ENCODE measurements at places on chromosomes 6 and 20.

DNA sequence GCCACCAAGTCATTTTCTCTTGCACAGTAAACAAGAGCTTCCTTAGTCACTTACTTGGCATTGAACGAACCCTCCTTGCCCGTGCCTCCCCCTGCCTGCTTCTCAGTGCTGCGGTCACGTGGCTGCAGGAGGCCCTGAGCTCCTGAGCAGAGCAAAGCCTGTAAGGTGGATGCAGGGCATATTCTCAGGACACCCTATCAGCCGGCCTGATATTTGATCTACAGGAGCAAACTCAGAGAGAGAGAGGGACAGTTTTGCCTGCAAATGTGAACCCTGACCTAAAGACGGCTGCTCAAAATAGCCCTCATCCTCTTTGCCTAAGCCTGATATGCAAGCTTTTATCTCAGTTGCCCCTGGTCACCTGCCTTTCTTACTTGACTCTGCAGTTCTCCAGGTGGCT lies 93.0 kb upstream of the POPDC3 start:
- no peak for DNase-seq

DNA sequence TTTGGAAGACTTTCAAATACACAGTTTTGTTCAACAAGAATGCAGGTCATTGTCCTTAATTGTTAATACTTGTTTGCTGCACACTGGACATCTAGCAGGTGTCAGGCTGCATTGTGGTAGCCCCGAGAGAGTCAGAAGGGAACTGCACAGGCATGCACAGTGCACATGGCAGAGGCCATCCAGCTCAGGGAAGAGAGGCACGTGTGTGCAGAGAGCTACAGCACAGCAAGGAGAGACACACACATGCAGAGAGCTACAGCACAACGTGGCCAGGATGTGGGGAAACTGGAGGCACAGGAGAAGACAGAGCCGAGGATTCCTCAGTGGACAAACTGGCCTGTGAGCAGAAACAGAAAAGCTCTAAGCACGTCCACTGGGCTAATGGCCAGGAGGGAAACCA lies 272.0 kb downstream of the SMOC2 start:
- DNase-seq: no peak

DNA sequence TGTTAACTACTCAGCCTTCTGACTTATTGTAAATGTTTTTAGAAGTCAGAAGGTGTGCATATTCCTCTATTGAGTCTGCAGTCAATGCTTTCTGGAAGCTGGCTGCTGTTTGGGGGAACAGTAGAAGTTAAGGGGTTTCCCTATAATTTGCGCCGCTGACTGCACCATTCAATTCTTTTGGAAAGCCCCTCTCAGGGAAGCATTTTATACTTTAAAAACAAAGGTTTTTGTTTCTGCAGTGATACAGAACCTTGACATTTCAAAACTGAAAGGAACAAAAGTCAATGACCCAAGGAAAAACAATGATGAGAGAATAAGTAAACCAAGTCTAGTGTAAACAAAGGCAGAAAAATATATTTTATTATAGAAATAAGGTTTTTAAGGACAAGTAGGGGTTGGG lies 120.8 kb upstream of the TNFAIP3 start:
- DNase-seq: no peak

DNA sequence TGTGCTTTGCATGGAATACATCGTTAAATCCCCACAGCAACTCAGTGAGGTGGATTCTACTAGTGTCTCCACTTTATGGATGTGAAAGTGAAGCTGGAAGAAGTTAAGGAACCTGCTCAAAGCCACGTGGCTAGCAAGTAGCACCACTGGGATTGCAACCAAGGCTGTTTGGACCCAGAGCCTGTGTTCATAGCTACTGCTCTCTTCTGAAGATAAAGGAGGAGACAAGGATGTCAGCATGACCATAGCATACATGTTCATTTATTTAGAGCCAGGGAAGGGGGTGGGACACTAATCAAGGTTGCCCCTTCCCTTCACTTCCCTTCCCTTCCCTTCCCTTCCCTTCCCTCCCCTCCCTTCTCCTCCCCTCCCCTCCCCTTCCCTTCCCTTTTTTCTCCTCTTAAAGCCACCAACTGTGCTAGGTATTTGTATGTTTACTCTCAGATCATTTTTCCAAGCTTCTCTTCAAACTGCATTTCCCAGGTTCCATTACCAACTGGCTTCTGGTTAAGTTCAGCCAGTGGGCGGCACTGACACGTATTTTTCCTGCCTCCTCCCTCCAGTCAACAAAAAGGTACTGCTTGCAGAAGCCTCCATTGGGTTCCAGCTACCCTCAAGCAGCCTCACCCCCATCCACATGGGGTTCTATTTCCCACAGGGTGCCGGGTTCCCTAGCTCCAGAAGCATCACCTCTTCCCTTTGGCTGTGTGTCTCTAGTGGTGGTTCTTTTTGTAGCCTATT lies 134.9 kb downstream of the BCAS1 start:
- DNase-seq: no peak

DNA sequence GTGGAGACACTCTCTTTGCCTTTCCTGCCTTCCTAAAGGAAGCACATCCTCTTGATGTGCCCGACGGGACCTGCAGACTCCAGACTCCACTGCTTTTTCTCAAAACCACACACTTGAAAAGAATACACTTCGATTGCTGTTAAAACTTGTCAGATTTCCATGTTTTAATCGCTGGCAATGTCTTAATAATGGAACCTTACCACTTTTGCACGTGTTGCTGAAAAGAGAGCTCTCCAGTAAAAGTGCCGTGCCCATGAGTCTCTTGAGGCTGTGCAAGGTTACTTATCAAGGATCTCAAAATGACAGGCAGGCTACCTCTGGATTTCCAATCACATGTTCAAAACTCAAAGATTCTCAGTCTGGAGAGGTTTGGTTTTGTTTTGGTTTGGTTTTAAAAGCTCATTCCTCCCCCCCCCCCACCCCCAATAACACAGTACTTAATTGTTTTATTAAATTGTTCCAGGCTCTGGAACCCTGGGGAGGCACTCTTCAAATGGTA lies 12.0 kb upstream of the TFAP2A start:
- DNase-seq: no peak

GRCh38 chr6:22367346-22367745 lies 70.5 kb upstream of the PRL start:
- DNase-seq: no peak

DNA sequence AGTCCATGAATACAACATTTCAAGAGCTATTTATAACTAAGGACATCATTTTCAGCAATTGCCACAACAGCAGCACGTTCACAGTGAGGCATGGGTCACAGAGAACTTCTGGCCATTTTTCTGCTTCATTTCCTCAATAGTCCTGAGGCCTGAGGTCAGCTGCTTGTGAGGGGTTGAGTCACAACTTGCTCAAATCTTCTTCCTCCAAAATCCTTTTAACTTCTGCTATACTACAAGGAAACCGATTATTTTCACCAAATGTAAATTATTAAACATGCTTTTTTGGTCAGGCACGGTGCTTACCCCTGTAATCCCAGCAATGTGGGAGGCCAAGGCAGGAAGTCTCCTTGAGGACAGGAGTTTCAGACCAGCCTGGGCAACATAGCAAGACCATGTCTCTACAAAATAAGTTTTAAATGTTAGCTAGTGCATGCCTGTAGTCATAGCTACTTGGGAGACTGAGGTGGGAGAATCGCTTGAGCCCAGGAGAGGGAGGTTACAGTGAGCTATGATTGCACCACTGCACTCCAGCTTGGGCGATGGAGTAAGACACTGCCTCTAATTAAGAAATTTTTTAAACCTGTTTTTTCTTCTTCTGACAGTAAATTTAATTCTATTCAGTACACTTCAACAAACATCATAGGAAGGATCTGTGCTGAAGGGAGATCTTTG lies 11.1 kb upstream of the SLC16A10 start:
- no peak for DNase-seq

GRCh38 chr20:38445901-38446425 lies 10.8 kb upstream of the SNHG17 start:
- DNase-seq: no peak

DNA sequence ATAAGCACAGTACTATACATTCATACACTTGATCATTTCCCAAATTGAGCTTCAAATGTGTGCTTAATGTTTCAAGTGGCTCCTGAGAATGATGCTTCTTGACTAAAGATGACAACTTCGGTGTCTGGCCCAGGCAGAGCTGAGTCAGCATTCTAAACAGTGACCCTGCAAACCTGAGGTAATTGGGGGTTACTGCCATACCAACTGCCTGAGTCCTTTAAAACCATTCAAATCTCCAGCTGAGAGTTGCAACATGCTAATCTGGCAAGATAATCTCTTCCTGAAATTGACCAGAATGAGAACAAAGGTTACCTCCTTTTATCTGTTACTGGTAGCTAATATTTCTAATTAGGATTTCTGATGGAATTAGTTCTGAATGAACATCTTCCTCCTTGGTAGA lies 8.2 kb downstream of the BACH2 start:
- no peak for DNase-seq

DNA sequence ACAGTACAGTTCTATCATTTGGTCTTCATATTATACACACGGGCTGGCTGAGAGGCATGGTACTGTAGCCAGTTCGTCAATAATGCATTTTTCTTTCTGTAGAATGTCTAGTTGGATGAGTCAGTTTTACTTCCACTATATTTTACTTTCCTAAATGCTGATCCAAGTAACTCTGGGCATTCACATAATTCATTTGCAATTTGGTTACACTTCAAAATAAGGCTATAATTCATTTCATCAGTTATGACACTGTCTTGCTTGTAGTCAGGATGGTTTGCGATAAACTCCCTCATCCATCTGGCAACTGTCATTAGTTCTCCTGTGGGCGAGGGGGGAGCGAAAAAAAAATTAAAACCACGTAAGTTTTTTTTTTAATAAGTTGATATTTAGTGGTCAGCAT lies 46.3 kb downstream of the GCLC start:
- DNase-seq: no peak

GRCh38 chr6:89011436-89011835 lies 48.0 kb upstream of the RNGTT start:
- DNase-seq: no peak

DNA sequence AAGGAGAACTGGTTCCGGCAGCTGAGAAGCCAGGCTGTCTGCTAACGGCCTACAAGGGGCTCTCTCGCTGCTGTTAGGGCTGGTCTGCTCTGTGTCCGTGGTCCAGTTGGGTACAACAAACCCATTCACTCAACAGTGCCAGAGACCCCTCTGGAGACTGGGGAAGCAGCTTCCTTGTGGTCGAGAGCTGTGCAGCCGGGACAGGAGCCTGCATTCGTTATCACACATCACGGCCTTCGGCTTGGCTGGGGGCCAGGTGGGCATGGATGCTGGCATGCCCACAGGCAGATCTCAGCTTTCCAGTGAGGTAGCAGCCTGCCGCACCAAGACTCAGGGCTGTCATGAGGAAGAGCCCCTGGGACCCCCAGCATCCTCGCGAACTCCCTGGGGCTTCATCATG lies 124.7 kb downstream of the PREX1 start:
- DNase-seq: peak; percentile 57

- DNase-seq: no peak
Observed at GRCh38 chr6:25384967-25385366, 105.8 kb downstream of the CARMIL1 start.

GRCh38 chr6:17159240-17159639 lies 57.4 kb downstream of the STMND1 start:
- no peak for DNase-seq

- no peak for DNase-seq
Observed at GRCh38 chr20:57469418-57470211, 55.3 kb downstream of the CTCFL start.

- no peak for DNase-seq
Observed at GRCh38 chr20:20253744-20254330, 114.1 kb upstream of the INSM1 start.

- DNase-seq: no peak
Observed at GRCh38 chr6:108594640-108595039, 33.9 kb downstream of the FOXO3 start.

- DNase-seq: no peak
Observed at GRCh38 chr6:56364827-56365339, 117.5 kb upstream of the COL21A1 start.

DNA sequence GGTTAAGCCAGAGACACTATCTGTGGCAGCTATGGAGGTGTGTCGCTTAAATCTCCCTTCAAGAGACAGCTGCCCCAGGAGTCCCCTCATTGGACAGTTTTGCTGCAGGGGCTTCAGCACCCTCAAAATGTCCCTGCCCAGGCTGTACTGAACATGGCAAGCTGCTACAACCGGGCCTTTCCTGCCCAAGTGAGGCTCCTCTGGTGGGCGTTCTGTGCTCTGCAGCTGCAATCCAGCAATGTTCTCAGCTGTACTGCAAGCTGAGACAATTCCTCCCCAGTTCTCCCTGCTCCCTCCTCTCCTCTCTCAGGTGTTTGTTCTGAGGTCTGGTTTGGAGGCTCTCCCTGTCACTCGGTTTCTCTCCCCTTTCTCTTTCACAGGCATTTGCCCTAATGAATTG lies 190.8 kb upstream of the LAMP5 start:
- DNase-seq: no peak

- no peak for DNase-seq
Observed at GRCh38 chr6:37731888-37732287, 34.2 kb upstream of the MDGA1 start.

GRCh38 chr6:168136001-168136400 lies 57.0 kb upstream of the FRMD1 start:
- no peak for DNase-seq

GRCh38 chr20:41032271-41032670 lies 3.6 kb downstream of the TOP1 start:
- DNase-seq: no peak

- DNase-seq: no peak
Observed at GRCh38 chr6:112298021-112298745, 43.8 kb upstream of the LAMA4 start.

- no peak for DNase-seq
Observed at GRCh38 chr6:110760589-110760988, 54.7 kb downstream of the CDK19 start.

DNA sequence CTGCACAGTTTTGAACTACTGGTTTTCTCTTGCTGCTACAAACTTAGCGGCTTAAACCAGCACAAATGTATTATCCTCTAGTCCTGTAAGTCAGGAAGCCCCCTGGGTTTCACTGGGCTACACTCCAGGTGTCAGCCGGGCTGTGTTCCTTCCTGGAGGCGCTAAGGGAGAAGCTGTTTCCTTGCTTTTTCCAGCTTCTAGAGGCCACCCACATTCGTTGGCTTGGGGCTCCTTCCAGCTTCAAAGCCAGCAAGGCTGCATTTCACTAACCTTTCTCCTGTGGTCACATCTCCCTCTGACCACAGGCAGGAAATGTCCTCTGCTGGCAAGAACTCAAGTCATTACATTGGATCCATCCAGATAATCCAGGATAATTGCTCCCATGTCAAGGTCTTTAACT lies 350.6 kb upstream of the PLCB4 start:
- no peak for DNase-seq

GRCh38 chr6:29967379-29968010 lies 25.2 kb downstream of the HLA-A start:
- no peak for DNase-seq

GRCh38 chr6:16974387-16974673 lies 127.5 kb upstream of the STMND1 start:
- no peak for DNase-seq

- no peak for DNase-seq
Observed at GRCh38 chr20:8330319-8330784, 198.3 kb downstream of the PLCB1 start.

Measured in nucleus accumbens (tissue), 56 donors.